ENCODE measurements at places on chromosomes 2 and 18. TPM values are rescaled to one million over a fixed set of nuclear protein-coding genes. Genes with fewer than 3 reads are reported as not detected.

FBXO15 gene
- 4.9 TPM for total RNA-seq

ALLC gene
- total RNA-seq: not detected

EFEMP1 gene
- not detected for total RNA-seq

DNA sequence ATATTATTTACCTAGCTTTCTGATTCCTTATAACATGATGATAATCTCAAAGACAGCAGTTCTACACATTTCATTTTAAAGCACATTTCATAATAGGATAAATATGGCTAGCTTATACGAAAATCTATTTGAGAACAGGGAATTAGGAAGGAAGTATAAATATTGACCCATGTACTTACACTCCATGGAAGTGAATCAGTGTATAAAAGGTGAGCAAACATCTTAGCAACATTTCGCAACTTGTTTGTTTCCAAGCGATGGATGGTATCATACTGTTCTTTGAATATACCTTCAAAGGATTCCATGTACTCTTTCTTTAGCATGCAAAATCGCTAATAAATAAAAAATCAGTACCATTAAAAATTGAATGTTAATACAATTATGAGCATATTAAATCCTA lies 53.1 kb downstream of the CWC22 start:
- peaks cover 9% of the 10 kb centered on the region for H3K36me3 ChIP-seq
- H3K27ac ChIP-seq: no peak overlapping the region

DNA sequence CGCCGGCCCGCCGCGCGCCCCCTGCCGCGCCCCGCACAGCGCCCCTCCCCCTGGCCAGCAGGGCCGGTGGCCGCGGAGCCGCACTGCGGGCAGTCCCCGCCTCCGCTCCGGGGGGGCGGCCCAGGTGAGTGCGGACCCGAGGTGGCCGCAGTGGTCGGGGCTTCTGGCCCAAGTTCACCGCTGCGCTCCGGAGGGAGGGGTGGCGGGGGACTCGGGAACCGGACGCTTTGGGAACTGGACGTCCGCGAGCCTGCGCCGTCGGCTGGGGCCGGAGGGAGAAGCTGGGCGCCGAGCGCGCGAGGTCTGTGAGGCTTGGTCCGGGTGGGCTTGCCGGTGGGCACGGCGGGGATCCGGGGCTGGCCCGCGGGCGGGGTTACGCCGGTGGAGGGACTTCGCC lies 591 bp upstream of the LDLRAD4 start:
- H3K27me3 ChIP-seq: no peaks in the 10 kb centered on the region
- H3K27ac ChIP-seq: peak overlapping the region; percentile 76
- no peak for DNase-seq
- peak overlapping the region; percentile 55 for H3K4me3 ChIP-seq

- H3K4me1 ChIP-seq: no peaks in the 10 kb centered on the region
- no peak overlapping the region for H3K27ac ChIP-seq
- DNase-seq: no peak
- H3K36me3 ChIP-seq: no peaks in the 10 kb centered on the region
Measured at GRCh38 chr2:168935810-168936581, 34.9 kb downstream of the G6PC2 start.

- no peaks in the 10 kb centered on the region for H3K27me3 ChIP-seq
- H3K4me3 ChIP-seq: no peak overlapping the region
- no peak for DNase-seq
- no peaks in the 10 kb centered on the region for H3K36me3 ChIP-seq
- no peaks in the 10 kb centered on the region for H3K4me1 ChIP-seq
Measured at GRCh38 chr2:120261387-120262006, 8.8 kb downstream of the RALB start.

- no peak for DNase-seq
- H3K4me3 ChIP-seq: peak overlapping the region; percentile 92
- peak overlapping the region; percentile 93 for H3K27ac ChIP-seq
Measured at GRCh38 chr2:190882411-190882766, 1.8 kb downstream of the GLS start.

GRCh38 chr2:85445316-85446295 lies 27.1 kb downstream of the SH2D6 start:
- no peak overlapping the region for H3K4me3 ChIP-seq
- no peak for DNase-seq
- no peak overlapping the region for H3K27ac ChIP-seq
- no peaks in the 10 kb centered on the region for H3K4me1 ChIP-seq
- H3K27me3 ChIP-seq: no peaks in the 10 kb centered on the region
